ENCODE measurements at places on chromosomes 7 and 10. TPM values are rescaled to one million over a fixed set of nuclear protein-coding genes. Genes with fewer than 3 reads are reported as not detected.

Gene POMZP3
- 13.1 TPM for total RNA-seq

Gene ADAM22
- 7.2 TPM for total RNA-seq

Gene BNIP3
- 120 TPM for total RNA-seq

Gene ABCB4
- 3.1 TPM for total RNA-seq

Gene PCLO
- total RNA-seq = 5.9 TPM

Gene FKBP9
- total RNA-seq = 101 TPM

Gene DDC
- total RNA-seq = 0.19 TPM

Gene ERVW-1
- not detected for total RNA-seq

Gene NAMPT
- 54.0 TPM for total RNA-seq

Gene ST7
- total RNA-seq = 21.9 TPM
